ENCODE measurements at places on chromosomes 5 and 9. TPM values are rescaled to one million over a fixed set of nuclear protein-coding genes. Genes with fewer than 3 reads are reported as not detected.

The BTNL3 gene
- not detected for total RNA-seq

The PRDM9 gene
- total RNA-seq, result not detected

DNA sequence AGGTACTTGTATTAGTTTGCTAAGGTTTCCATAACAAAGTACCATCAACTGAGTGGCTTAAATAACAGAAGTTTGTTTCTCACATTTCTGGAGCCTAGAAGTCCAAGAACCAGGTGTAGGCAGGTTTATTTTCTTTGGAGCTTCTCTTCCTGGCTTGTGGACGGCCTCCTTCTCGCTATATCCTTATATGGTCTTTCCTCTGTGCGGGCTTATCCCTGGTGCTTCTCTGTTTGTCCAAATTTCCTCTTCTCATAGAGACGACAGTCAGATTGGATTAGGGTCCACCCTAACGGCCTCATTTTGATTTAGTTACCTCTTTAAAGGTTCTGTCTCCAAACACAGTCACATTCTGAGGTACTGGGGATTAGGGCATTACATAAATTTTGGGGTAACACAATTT is 88.3 kb downstream of the RMI1 start:
- H3K27me3 ChIP-seq, result no peaks in the 10 kb centered on the region
- H3K36me3 ChIP-seq, result no peaks in the 10 kb centered on the region
- H3K4me3 ChIP-seq, result no peak overlapping the region
- H3K27ac ChIP-seq, result no peak overlapping the region
- no peak for DNase-seq

DNA sequence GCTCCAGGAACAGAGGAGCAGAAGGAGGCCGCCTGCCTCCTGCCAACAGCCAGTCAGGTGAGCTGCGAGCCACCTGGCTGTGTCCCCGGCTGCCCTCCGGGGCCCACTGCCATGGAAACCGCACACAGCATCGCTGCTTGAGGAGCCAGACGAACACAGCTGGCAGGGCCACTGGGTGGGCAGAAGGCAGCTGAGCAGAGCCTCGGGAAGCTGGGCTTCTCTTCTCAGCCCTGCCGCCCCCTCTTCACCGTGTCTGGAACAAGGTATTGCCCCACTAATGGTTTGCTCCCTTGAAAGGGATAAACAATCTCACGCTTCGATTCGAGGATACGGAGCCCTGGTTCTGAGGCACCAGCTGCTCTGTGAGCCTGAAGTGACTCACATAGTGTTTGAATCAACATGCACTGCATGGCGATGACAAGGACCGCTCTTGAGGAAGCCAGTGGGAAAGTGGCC is 63.7 kb upstream of the RUFY1 start:
- no peak overlapping the region for H3K27ac ChIP-seq
- peaks cover 3% of the 10 kb centered on the region for H3K27me3 ChIP-seq
- DNase-seq, result no peak
- H3K4me1 ChIP-seq, result peaks cover 12% of the 10 kb centered on the region
- H3K36me3 ChIP-seq, result no peaks in the 10 kb centered on the region

GRCh38 chr9:93290495-93291434 is 106.8 kb downstream of the WNK2 start:
- H3K4me1 ChIP-seq, result no peaks in the 10 kb centered on the region
- no peak for DNase-seq
- H3K27ac ChIP-seq, result no peak overlapping the region
- H3K36me3 ChIP-seq, result no peaks in the 10 kb centered on the region
- H3K27me3 ChIP-seq, result no peaks in the 10 kb centered on the region

- DNase-seq, result peak; percentile 99
- H3K4me1 ChIP-seq, result peaks cover 26% of the 10 kb centered on the region
- no peak overlapping the region for H3K4me3 ChIP-seq
- no peaks in the 10 kb centered on the region for H3K27me3 ChIP-seq
- peak overlapping the region; percentile 98 for H3K27ac ChIP-seq
Observed at GRCh38 chr9:127021664-127022363, 100.6 kb downstream of the ANGPTL2 start.
